ENCODE measurements at places on chromosomes 6 and 20. TPM values are rescaled to one million over a fixed set of nuclear protein-coding genes. Genes with fewer than 3 reads are reported as not detected.

The CRISP2 gene
- not detected for total RNA-seq

The KIAA1586 gene
- total RNA-seq: 6.7 TPM

The DDX43 gene
- total RNA-seq: not detected

The VNN1 gene
- 0.62 TPM for total RNA-seq

The CLVS2 gene
- 0.19 TPM for total RNA-seq

The HM13 gene
- total RNA-seq: 179 TPM

The CDH22 gene
- 0.13 TPM for total RNA-seq

The MAPK13 gene
- total RNA-seq: 166 TPM

The FKBP1C gene
- total RNA-seq: 1.0 TPM

DNA sequence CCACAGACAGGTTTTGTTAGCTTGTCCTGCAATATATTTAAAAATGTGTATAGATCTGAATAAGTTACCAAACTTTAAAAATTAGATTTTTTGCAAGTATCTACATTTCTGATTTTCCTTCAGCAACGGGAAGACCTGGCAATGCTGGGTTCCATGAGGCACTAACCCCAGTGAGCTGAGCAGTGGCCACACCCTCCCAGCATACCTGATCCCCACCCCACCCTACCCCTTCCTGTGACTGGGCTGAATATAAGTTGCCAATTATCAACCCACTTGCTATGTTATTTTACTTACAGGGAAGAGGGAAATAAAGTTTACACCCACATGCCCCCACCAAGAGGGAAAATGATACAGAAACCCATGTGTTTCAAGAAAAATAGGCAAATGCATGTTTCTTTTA, 70.3 kb upstream of the RALGAPA2 start:
- H3K4me3 ChIP-seq: no peak overlapping the region
- DNase-seq: peak; percentile 66
- no peaks in the 10 kb centered on the region for H3K27me3 ChIP-seq
- peak overlapping the region; percentile 1 for H3K27ac ChIP-seq
- no peaks in the 10 kb centered on the region for H3K4me1 ChIP-seq

GRCh38 chr20:58238490-58238889, 10.0 kb upstream of the ANKRD60 start:
- peak; percentile 10 for DNase-seq
- no peak overlapping the region for H3K4me3 ChIP-seq
- no peaks in the 10 kb centered on the region for H3K27me3 ChIP-seq

DNA sequence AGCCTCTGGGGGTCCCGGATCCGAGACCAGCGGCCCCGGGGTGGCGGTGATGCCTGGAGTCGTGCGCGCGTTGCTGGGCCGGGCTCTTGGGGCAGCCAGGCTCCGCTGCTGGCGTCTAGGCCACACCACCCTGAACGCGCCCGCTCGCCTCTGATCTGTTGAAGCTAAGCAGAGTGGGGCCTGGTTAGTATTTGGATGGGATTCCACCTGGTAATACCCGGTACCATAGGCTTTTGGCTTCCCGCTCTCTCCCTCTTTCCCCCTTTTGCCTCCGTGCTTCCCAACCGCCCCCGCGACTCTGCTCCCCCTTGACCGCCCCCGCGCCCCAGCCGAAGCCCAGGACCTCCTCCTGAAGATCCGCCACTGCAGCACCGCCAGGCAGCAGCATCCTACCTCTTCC, 1383.5 kb upstream of the DEFB115 start:
- H3K4me3 ChIP-seq: no peak overlapping the region
- no peak overlapping the region for H3K27ac ChIP-seq
- no peaks in the 10 kb centered on the region for H3K36me3 ChIP-seq
- no peaks in the 10 kb centered on the region for H3K27me3 ChIP-seq
- DNase-seq: no peak

- H3K36me3 ChIP-seq: no peaks in the 10 kb centered on the region
- peaks cover 4% of the 10 kb centered on the region for H3K4me1 ChIP-seq
Measured at GRCh38 chr6:42777126-42777822, 4.6 kb upstream of the BICRAL start.

DNA sequence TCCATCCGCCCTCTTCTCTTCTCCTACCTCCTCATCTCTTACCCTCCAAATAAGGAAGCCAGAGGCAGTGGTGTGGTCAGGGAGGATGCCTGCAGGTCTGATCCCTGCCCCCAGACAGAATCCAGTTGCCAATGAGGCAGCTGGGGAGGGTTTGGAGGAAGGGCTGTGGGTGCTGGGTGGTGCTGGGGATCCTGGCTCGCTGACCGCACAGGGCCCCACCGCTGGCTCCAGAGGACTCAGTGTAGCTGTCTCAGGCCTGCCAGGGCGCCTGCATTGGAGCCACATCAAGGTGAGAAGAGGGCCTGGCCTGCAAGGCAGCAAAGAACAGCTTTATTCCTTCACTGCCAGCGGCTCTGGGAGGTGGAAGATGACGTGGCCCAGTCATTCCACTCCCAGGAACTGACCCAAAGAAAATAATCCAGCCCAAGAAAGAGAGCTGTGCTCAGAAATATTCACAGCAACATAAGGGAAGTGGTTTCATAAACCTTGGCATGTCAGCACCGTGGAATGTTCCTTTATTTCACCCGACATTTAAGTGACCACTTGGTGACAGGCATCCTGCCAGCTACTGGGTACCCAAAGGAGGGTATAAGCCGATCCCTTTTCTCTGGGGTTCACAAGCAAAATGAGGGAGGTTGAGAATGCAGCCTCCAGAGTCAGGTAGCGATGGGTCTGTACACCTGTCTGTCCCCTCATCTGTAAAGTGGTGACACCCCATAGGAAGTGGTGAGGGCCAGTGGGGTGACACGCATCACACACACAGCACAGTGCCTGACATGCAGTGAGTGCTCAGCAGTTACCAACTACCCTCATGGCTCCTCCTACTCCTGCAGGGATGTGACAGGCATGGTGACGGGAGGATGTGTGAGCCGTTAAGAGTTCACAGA, 125.1 kb downstream of the SNX5 start:
- peak overlapping the region; percentile 34 for H3K27ac ChIP-seq
- no peak for DNase-seq
- no peaks in the 10 kb centered on the region for H3K27me3 ChIP-seq
- no peak overlapping the region for H3K4me3 ChIP-seq
- H3K36me3 ChIP-seq: no peaks in the 10 kb centered on the region

DNA sequence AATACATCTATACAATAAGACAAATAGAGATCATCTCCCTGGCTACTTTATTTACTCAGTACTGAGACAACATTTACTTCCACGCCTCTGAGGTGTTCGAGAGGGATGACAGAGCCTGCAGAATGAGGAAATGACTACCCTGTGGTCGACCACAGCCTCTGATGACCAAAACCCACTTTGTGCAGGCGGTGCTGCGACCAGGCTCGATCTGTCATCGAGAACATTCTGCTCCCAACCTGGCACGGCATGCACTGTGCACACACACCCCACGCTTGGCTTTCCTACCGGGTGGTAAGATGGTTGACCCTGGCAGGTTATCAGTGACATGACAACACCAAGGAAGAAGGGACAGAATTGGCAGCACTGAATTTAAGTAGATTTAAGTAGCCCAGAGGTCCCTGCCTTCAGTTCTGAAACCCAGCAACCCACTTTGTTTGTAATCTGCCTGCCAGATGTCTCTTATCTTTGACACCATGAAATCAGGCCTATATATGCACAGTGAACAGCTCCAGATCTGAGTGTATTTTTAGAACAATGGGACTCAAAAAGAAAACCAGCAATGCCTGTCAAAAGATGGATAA, 42.6 kb downstream of the TTI1 start:
- no peaks in the 10 kb centered on the region for H3K36me3 ChIP-seq
- H3K4me1 ChIP-seq: peaks cover 13% of the 10 kb centered on the region
- peak; percentile 33 for DNase-seq
- no peak overlapping the region for H3K27ac ChIP-seq

DNA sequence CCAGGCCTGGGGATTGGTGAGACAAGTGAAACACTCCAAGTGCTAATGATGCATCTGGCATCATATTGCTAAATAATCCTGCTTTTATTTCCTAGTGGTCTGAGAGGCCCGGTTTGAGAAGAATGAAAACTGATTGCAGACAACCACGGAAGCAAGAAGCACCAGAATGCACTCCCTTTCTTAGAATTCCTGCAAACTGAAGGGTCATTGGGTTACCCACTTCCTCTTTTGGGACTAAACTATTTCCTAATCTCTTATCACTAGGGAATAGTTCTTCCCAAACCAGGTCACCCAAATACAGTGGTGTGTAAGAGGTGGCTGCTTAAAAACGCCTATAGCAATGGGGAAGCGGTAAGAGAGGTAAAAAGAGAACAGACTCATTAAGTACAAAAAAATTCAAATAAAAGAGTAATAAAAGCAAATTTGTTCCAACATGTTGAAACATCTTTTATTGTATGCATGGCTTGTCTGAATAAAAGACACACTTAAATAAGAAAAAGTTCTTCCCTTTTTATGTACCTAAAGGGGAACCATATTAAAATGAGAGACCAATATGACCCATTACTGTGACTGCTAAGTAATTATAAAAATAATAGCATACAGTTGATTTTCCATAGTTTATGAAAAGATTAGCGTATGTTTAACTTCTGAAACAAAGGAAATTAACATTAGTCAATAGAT, 125.8 kb downstream of the MYB start:
- no peaks in the 10 kb centered on the region for H3K4me1 ChIP-seq
- H3K36me3 ChIP-seq: no peaks in the 10 kb centered on the region
- no peak overlapping the region for H3K27ac ChIP-seq
- DNase-seq: no peak

DNA sequence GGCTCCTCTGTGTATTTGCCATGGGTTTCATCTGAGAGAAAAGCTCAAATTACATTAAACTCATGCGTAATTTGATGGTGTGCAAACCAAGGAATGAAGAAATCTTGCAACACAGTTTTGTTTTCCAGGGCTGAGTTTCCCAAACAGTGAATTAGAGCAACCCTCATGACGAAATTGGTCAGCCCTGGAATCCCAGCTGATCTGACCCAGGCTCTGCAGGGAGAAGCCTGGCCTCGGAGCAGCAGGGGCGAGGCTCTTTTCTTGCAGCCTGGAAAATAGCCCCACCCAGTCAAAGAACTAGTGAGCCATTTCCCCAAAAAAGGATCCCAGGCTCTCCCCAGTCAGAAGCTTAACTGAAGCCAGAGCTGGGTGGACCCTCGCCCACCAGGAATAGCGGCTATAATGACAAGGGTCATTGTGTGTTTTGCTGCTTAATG, 107.3 kb upstream of the SNX9 start:
- H3K4me3 ChIP-seq: no peak overlapping the region
- no peaks in the 10 kb centered on the region for H3K4me1 ChIP-seq
- H3K27ac ChIP-seq: no peak overlapping the region
- H3K27me3 ChIP-seq: no peaks in the 10 kb centered on the region
- DNase-seq: peak; percentile 63

DNA sequence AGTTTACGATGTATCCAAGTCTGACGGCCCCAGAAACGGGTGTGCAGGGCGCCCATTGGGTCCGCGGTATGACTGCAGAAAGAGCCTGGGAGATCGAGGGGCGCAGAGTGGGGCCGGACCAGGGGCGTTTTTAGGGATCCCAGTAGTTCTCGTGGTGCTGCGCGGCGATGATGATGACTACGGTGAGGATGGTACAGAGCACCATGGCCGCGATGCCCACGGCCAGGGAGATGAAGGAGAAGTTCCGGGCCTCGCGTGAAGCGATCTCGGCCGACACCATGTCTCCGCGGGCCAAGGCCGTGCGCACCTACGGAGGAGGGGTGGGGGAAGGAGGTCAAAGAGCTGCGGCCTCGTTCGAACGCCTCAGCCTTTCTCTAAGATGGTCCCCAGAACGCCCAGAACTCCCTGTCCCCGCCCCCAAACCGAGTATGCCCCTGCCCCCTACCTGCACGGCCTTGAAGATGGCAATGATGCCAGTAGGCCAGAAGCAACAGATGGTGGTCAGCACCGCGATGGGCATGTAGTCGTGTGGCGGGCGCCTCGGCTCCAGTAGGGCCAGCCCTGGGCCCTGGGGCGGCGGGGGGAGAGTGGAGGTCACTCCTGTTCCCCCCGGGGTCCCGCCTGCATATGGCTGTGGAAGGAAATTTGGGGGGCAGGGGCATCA, 2.5 kb downstream of the PRRT1 start:
- DNase-seq: no peak
- no peaks in the 10 kb centered on the region for H3K27me3 ChIP-seq
- no peaks in the 10 kb centered on the region for H3K36me3 ChIP-seq
- H3K27ac ChIP-seq: no peak overlapping the region
- H3K4me3 ChIP-seq: peak overlapping the region; percentile 17

DNA sequence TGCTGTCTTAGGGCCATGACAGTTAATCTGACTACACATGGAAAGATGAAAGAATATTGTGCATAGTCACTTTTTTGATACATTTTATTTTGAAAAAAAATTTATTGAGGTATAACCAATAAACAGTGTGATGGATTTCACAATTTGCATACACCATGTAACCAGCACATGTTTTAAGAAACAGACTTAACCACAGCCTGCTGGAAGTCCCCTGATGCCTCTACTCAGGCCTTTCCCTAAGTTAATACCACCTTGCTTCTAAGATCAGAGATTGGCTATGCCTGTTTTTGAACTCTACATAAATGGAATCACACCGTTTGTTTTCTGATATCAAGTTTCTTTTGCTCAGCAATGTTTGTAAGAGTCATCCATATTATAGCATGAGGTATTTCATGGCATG, 136.3 kb downstream of the CFAP61 start:
- H3K27ac ChIP-seq: no peak overlapping the region
- no peak for DNase-seq
- H3K27me3 ChIP-seq: no peaks in the 10 kb centered on the region

DNA sequence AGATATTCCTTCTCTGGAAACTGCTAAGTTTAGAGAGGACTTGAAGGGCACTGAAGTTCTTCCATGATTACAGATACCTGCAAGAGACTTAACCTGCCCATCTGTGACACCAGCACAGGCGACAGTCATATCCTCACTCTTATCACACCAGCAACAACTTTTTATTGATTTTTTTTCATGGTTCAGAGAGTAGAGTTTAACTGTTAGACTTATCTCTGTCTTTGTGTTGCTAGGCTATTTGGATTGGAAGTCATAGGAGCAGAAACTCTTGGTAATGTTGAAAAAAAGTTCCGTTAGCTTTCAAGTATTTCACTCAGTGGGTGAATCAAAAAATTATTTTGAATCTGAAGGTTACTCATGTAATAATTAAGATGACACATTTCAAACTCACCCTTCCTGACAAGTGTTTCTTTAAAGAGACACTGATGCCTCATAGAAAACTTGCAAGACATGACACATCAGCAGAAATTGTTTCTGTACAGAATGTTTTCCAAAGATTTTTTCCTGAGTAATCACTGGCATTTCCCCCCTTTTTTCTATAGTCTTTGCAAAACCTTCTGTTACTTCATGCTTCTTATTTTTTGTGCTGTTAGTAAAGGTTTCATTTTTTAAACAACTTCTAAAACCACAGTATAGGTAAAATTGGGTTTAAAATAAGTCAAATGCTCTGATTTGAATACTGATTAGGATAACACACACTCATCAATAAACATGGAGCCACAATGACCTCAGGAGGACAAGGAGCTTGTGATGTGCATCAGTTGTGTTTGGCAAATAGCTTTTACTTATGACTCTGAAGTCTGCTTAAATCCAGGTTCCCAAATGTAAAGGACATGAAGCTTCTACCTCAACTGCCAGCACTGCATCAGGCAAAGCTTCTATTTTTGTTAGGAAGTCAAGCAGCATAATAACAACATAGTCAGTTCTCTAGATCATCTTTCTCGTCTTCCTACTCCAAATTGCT, 252.9 kb upstream of the MAN1A1 start:
- no peak overlapping the region for H3K4me3 ChIP-seq
- H3K36me3 ChIP-seq: no peaks in the 10 kb centered on the region
- no peak overlapping the region for H3K27ac ChIP-seq
- no peaks in the 10 kb centered on the region for H3K4me1 ChIP-seq

GRCh38 chr6:113599444-113599843, 257.7 kb upstream of the MARCKS start:
- H3K27ac ChIP-seq: no peak overlapping the region
- peaks cover 8% of the 10 kb centered on the region for H3K4me1 ChIP-seq
- no peaks in the 10 kb centered on the region for H3K36me3 ChIP-seq
